ENCODE measurements at places on chromosomes 2 and 18.
A peak's percentile ranks its signal among the peaks of the same experiment; 100 is the strongest.

DNA sequence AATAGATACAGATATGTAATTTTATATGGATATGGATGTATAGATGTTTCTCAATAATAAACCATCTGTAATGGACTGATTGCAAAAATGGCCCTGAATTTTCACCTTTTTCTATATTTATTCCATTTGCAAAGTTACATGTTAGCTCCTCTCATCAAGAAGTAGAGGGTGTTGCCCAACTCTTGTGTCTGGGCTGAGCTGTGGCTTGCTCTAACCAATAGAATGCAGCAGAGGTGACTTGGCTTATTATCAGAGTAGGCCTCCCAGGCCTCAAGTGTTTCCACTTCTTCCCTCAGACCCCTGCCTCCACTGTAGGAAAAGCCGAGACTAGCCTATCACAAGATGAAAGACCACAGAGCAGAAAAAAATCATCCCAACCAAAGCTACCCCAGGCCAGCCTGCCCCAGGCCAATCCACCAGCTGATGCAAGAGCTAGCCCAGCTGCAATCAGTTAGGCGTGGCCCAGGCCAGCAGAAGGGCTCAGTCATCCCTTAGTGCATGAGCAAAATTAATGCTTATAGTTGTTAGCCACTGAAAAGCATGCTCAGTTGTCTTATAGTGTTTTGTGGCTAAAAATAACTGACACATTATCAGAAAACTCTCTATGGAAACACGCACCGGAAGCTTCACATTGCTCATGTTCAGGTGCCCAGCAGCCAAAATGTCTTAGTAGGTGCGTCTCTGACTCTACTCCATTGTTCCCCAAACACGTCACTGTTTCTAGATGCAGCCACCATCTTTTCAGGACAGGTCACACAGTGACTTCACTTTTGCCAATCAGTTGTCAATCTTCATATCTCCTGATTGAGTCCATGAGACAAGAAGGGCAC lies 464.0 kb downstream of the FBXO15 start:
- DNase-seq: no peak

DNA sequence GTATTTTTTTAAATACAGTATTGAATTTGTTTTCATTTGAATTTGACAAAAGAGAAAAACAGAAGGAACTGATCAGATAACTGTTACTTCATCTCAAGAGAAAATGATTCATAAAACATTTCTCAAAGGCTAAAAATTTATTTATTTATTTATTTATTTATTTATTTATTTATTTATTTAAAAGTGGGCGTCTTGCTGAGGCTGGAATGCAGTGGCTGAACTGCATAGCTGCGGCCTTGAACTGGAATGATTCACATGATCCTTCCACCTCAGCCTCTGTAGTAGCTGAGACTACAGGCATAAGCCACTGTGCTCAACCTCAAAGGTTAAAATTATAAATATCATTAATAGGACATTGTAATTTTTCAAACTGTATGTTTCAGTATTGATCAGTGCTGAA lies 4.5 kb upstream of the PUM2 start:
- DNase-seq: no peak

GRCh38 chr2:236642584-236643291 lies 73.1 kb downstream of the ACKR3 start:
- no peak for DNase-seq

- DNase-seq: no peak
Measured at GRCh38 chr18:51516478-51517038, 319.1 kb upstream of the MEX3C start.

DNA sequence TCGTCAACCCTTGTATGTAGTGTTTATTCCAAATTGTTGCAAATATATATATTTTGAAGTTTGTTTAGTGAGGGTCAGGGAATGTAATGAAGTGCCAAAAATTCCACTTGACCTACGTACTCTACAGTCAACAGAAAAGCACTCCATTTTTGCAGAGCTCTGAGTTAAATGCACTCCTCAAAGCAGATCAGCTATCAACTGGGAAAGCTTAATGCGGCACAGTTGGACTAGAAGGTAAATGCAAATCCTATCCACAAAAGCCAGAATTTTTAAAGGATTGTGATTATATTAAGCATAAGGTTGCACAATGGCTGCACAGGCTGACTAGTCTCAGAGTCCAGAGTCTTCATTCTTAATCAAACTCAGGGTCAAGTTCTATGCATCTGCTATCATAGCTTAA lies 577.1 kb downstream of the ARHGAP15 start:
- DNase-seq: no peak

DNA sequence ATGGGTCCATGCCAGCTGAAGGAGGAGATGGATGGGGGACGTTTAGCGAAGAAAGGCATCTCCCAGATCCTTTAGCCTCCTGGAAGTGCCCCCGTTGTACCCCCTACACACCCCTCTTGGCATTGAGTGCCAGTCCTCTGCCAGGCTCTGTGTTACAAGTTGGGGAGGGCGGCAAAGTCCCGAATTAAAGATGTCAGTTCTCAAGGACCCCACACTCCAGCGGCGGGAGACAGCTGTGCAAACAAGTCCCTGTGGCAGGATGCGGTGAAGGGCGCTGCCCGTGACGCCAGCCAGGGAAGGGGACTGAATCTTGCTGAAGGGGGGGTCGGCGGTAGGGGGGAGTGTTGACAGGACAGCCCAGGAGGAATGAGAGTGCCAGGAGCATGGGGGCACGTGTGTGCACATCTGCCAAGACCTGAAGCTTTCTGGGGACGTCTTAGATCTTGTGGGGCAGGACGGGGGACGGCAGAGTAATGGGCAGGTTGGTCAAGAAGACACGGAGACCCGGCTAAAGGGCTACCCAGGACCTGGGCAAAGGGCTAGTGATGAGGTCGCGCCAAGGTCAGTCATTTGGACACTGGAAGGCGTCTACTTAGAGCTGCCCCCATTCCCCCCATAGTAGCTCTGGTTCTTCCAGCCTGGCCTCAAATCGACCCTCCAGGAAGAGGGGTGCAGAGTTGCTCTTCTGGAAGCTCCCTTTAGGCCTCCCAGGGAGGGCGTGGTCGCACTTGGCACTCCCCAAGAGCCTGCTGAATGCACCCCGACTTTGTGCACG lies 2.8 kb upstream of the CTDSP1 start:
- peak; percentile 50 for DNase-seq

DNA sequence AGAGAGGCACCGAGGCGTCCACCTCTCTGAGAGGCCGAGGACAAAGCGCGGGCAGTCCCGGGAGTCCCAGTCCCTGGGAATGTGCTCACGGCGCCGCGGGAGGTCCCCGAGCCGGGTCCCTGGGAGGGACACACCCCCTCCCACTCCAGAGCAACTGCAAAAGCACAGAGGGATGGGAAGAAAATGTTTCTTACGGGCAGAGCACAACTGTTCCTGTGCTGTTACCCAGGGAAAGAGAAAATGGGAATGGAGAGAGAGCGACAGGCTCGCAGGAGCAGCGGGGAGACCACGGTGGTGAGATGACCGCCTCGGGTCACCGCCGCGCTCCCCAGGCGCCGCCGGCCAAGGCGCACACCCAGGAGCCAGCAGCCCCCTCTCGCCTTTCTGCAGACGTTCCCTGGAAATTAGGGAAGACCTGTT lies 1.2 kb upstream of the BCL11A start:
- peak; percentile 75 for DNase-seq

DNA sequence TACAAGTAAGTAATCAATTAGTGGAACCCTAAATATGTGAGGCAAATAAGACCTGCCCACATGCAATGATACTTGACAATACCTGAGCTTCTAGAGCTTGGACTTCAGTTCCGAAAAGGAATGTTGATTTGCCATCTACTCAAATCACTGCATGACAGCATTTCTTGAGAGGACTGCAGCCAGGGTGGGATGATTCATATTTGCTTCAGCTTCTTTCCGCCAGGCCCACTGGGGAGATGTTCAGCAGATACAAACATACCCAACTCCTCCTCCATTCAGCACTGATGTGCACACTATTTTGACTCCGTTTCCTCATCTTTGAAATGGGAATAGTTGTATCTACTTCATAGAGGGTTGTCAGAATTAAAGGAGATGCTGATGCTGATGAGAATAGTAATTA lies 28.8 kb upstream of the TMEM177 start:
- DNase-seq: no peak

DNA sequence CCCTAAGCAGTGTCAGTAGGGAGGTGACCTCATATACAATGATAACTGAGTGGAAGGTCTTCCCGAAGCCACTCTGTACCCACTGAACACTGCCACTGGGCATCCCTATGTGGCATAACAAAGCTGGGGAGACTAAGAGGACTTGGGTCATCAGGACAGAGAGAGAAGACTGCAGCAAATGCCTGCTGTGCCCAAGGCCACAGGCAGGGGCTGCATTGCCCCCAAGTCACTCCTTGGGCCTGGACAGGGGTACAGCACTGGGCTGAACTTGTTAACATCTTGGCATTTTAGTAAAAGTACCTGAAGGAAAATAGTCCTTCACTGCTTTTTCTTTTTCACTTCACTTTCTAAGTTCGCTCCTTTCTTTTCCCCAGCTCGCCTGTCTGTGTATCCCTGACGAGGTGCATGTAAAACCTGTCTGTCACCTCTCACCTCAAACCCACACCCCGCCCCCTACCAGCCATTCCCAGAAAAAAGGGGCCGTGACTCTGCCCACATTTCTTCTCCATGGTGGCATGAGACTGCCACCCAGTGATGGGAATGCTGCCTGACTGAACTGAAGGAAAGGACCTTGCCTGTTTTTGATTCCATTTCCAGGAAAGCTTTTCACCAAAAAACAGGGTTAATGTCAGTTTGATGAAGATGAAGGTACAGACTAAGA lies 62.9 kb downstream of the MTHFD2 start:
- peak; percentile 74 for DNase-seq

GRCh38 chr2:108139521-108139920 lies 100.2 kb upstream of the SULT1C3 start:
- peak; percentile 83 for DNase-seq

GRCh38 chr2:12881952-12882351 lies 165.2 kb downstream of the TRIB2 start:
- no peak for DNase-seq

GRCh38 chr18:34659579-34660517 lies 50.2 kb upstream of the DTNA start:
- DNase-seq: peak; percentile 75

DNA sequence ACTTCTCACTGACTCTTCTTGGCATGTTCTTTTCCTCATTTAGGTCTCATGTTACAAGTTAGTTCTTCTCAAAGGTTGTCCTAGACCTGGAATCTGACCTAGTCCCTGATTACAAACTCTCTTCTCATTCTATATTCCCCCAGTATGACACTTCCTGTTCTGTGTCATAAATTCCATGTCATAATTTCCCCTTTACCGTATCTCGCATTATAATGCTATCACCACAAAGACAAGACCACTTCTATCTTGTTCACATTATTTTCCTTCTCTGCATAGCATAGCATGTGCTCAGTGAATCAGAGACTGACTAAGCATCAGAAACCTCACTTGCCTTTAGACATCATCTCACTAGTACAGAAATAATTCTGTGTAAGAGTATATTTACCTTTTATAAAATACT lies 63.6 kb upstream of the CAVIN2 start:
- DNase-seq: no peak

- DNase-seq: no peak
Measured at GRCh38 chr2:203566161-203566560, 31.1 kb upstream of the RAPH1 start.

GRCh38 chr2:84539729-84540128 lies 23.4 kb downstream of the DNAH6 start:
- DNase-seq: no peak

GRCh38 chr2:229523663-229524062 lies 190.7 kb downstream of the DNER start:
- DNase-seq: no peak

DNA sequence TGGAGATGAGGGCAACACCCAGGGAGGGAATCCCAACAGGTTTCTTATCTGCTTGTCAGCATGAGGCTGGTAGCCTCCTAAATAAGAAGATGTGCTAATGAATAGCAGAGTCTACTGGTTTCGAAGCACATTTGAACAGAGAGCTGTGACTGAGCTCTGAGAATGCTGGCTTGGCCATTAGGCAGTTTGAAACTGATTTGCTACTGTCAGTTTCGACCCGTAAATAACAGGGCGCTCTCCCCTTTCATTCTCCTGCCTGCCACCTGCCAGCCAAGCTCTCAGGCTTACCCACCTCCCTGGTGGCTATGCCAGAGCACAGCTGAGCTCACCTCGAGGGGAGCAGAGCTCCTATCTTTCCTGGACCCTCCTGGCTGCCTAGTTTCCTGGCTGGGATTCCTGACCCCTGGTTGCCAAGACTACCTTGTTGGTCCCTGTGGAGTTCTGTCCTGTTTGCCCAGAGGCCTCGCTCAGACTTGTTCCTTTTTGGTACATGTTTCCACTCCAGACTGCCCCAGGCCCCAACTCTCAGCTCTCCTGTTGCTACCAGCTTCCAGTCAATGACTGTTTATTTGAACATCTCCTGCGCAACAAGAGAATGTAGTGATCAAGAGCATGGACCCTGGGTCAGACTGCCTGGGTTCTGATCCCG lies 102.3 kb upstream of the ALPP start:
- DNase-seq: no peak

DNA sequence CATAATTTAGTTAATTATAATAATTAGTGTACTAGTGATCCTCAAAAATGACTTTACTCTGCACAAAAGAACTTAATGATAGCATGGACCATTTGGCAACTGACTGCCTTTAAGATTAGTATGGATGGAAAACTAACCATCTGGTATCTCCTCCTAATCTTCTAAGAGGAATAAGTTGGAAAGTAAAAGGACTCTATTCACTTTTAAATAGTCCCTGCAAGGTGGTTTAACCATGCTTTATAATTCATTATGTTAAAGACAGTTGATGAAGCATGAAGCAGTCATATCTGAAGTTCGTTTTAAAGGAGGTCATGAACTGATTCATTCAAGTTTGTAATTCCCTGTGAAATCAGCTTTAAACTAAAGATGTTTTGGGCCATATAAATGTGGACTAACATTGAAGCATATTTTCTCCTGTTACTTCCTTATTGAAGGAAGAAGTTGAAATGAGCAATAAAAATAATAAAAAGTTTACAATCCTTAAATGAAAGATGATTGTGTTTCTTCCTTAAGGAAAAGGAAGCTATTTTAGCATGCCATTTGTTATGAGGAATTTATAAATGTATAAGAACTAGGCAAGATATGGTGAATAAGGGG lies 446.0 kb downstream of the XIRP2 start:
- DNase-seq: no peak

DNA sequence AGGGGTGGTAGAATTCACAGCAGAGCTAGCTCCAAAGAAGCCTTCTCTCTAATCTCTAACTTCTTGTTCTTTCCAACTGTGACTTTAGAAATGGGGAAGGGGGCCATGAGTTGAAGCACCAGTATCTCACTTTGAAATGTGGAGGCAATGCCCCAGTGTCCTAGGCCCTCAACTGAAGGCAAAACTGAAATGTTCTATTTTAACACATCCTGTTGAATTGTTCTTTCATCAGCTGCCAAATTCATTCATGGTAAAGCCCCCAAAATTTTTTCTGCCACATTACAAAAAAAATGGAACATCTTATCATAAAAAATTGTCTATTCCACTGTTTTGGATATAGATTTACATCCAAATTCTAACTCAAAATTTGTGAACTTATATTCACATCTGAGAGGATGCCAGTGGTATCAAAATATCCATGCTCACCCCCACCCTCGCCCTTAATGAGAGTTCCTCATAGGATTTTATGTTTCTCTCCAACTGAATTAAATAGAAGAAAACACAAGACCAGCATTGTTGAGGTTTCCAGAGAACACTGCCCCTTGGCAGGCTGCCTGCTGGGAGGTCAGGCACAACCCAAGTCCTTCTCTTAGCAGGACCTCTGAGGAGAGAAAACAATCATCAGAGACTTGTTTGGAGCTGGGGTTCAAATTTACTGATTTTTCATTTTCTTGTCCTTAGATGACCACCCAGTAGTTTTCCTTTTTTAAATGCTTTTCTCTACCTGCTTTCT lies 147.4 kb upstream of the PGAP1 start:
- DNase-seq: peak; percentile 34
